MG63 (cell line): ENCODE measurements at places on chromosomes 12 and 14. TPM values are rescaled to one million over a fixed set of nuclear protein-coding genes. Genes with fewer than 3 reads are reported as not detected.

Gene PDZRN4
- total RNA-seq: not detected in 2 replicates

Gene COX8C
- total RNA-seq: not detected in 2 replicates

Gene ARHGEF40
- total RNA-seq: 9.1 and 10.0 TPM in 2 replicates

Gene ESPL1
- total RNA-seq: 22.1 and 23.9 TPM in 2 replicates

Gene DEPDC4
- total RNA-seq: 1.3 and 1.7 TPM in 2 replicates

Gene TPPP2
- not detected in 2 replicates for total RNA-seq

Gene GPD1
- total RNA-seq: not detected in 2 replicates

Gene ATP6V1D
- 53.2 and 57.7 TPM in 2 replicates for total RNA-seq

Gene STON2
- total RNA-seq: not detected in 2 replicates

DNA sequence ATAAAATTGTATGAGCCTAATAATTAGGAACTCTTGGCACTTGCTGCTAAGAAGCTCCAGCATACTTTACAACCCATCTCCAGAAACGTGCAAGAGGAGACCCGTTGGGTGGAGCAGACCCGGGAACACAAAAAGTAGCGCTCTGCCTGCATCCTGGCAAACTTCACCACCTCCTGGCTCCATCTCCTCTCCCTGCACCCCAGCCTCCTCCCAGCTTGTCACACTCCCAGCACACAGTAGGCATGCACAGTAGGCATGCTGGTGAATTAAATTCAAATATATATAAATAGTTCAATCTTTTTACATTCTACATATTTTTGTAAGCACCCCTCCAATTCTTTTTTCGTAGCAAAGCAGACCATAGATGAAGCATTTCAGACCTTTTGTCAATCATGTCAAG is 1.2 kb downstream of the VSIG10 start:
- no peak for DNase-seq

- no peak for DNase-seq
Measured at GRCh38 chr12:11321980-11322379, 11.7 kb upstream of the PRB4 start.

GRCh38 chr12:20368114-20368650 is at the start of gene PDE3A:
Gene PDE3A, plus strand, starts transcription at chr12:20368537. Its CDS starts 748 bp downstream, at chr12:20369285.
- DNase-seq: peak; percentile 84

- no peak for DNase-seq
Measured at GRCh38 chr12:124319368-124320050, 24.6 kb downstream of the RFLNA start.

DNA sequence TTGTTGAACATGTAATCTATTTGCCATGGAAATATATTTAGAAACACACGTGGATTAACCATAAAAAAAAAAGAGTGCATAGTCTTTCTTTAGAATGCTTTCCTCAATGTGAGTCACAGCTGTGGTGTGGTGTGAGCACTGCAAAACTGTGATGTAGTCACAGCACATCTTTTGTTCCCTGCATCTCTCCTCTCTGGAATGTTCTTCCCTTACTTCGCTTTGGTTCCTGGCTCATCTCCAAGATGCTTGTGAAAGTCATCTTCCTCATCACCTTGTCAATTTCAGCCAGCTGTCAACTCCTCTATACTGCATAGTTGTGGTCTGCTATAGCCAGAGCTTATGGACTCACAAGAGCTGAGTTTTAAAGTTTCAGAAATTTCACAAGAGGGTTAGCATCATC is 60.2 kb downstream of the STAB2 start:
- DNase-seq: peak; percentile 8

DNA sequence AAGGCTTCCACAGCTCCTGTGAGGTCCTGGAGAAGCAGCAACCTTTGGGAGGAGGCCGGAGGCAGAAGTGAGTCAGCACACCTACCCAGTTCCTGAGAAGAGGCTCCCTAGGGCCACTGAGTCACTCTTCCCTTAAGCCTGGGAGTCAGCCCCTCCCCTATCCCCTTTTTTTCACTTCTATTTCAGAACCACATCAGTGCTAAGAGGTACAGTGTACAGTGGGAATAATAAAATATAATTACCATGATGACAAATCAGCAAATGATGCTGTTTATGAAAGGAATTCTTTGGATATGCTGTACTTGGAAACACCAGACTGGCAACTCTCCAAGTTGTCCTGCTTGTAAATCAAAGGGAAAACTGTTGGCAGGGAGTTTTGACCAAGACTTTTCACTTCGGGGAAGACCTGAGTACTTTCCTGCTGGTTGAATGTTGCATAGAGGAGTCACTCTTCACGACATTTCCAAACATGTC is 7.8 kb upstream of the TBPL2 start:
- DNase-seq: peak; percentile 87

- no peak for DNase-seq
Measured at GRCh38 chr12:32777691-32778175, 22.0 kb upstream of the YARS2 start.

GRCh38 chr14:56423544-56423943 is 156.1 kb upstream of the TMEM260 start:
- peak; percentile 2 for DNase-seq

GRCh38 chr14:59336098-59336497 is 129.1 kb downstream of the GPR135 start:
- DNase-seq: no peak

- peak; percentile 73 for DNase-seq
Measured at GRCh38 chr12:28017126-28017872, 44.8 kb upstream of the PTHLH start.

DNA sequence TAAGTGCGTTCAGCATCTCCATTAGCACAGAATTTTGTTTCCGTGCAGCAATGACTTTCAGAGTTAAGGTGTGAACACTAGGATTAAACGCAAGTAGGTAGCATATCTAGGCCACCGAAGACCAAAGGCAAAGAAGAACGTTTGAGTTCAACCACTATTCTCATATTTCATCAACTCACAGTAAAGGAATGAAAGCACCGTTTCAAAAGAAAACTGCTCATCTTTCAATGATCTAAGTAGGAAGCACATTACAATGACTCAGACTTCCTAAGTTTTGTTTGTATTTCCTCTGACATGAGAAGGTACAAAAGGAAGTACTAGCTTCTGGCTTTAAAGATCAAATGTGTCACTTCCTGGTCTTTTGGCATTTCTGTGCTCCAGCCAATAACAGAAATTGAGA is 57.6 kb downstream of the ACADS start:
- no peak for DNase-seq

- no peak for DNase-seq
Measured at GRCh38 chr14:34036319-34036766, 85.5 kb upstream of the EGLN3 start.

GRCh38 chr12:11853126-11853525 is 203.7 kb downstream of the ETV6 start:
- DNase-seq: no peak

DNA sequence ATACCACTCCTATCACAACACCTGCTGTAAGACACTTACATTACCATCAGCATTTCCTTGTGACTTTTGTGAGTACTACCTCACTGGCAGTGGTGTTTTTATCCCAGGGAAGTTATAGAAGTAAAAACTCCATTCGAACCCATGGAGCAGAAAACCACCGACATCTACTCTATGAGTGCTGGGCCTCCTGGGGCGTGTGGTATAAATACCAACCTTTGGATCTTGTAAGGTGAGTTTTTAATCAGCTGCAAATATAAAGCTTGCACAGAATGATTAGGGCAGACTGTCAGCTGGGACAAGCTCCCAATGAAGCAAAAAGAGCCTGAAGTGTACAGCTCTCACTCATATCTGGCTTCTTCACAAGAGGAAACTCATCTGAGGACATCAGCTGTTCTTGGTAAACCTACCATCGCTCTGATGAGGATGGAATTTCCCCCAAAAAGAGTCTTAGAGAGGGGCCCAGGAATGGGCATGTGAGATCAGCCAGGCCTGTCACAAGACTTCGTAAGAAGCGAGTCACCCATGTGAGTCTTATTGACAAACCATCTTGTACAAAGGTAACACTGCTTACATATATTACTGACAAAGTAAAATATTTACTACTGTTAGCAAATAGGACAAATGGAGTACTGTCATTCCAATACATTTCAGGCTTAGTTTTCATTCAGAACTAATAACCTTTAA is 170.0 kb downstream of the SLC5A8 start:
- DNase-seq: no peak
